Stimulated activated CD4-positive, alpha-beta T cell treated with anti-CD3 and anti-CD28 coated beads, Interleukin-1b, Interleukin-23, amount 100 ng/mL, for 1 hour (primary cell): ENCODE measurements at places on chromosomes 11 and 22.

DNA sequence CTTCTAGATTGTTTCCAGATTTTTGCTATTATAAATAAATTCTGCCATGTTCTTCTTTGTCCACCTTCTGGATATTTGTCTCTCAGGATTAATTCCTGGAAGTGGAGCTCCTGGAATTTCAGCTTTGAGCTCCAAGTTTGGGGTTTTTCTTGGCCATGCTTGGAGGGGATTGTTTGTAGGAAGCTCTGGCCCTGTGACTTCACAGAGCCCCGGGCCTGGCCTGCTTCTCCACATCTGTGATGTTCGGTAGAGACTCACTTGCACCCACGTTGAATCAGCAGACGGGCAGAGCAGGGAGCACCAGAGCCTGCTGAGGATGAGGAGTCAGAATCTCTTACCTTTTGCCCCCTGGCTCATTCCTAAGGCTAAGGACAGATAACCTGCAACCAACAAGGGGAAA, 35.7 kb downstream of the LRRC32 start:
- no peak for DNase-seq

- peak; percentile 28 for DNase-seq
These were observed 11.3 kb upstream of the MOGAT2 start for GRCh38 chr11:75706260-75706729.

DNA sequence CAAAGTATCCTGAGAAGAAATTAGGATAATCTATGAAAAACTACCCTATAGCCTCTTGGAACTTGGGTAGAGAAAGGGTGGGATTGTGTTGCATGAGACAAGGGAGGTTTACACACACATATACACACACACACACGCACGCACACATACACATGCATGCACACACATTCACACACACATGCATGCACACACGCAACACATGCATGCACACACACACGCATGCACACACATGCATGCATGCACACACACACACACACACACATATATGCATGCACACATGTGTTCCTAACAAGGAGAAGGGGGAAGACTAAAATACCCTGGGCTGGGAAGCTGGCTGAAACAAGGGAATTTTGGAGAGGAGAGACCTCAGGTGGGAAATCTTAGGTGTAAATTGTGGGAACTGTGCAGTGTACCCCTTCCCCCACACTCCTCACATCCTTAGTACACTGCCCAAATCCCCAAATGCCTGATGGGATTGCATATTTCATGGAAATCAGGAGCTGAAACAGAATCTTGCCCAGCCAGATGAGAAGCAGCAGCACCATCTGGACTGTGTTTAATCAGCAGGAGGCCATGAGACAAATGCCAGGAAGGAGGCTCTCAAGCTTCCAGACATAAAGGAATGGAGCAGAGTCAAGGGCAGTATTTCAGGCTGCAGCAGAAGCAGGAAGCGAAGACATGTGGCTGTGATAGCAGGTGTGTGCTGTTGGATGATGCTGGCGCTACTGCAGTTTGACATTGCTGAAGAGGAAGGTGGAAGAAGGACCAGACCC, 14.6 kb upstream of the POLD3 start:
- no peak for DNase-seq

DNA sequence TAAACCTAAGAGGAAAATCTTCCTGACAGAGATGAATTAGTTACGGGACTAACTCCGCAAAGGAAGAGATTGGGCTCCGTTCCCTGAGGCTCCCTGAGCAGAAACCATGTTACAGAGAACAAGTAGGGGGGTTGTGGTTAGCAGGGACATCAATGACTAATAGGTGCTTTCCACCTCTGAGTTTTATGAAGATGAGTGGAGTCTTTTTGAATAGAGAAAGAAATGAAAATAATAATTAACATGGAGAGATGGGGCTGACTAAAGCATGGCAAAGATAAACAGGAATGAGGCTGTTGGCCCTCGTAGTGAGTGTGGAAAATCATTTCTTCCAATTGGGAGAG, 47.5 kb upstream of the PICALM start:
- DNase-seq = no peak

- DNase-seq = no peak
These were observed 49.9 kb downstream of the FAR1 start for GRCh38 chr11:13718394-13718793.
